Stimulated activated CD4-positive, alpha-beta T cell treated with anti-CD3 and anti-CD28 coated beads, Interleukin-4, amount 100 ng/mL, for 4 hours (primary cell): ENCODE measurements at places on chromosomes 7 and 10.

DNA sequence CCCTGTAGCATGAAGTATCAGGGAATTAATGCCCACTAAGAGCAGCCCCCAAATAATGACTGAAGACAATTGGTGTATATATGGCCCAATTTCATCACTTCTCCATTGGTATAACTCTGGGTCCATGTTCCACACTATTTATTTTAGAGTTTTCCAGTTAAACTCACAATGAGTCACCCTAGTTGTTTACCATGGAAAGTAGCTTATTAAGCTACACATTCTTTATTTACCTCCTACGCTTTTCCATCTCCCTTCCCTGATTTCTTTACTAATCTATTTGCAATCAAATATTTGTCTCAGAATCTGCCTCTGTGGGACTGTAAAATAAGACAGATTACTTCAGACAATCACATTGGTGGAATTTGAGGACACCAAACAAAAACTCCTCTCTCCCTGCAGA is 655.6 kb downstream of the SORCS1 start:
- DNase-seq = no peak

DNA sequence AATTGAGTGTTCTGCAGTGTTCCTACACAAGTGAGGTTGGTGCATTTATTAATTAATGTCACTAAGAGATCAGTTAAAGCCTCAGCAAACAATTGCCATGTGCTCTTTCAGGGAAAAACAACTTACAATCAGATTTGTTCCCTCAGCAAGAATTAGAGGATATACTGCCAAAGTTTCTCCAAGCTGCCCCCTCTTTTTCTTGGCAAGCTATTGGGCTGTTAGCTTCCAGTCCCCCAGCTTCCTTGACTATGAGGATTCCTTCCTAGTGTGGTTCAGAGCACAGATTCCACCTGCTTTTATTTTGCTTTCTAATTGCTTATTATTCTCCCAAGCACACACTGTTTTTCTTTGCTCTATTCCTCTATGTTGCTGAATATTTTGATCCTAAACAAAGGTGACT is 112.7 kb downstream of the RBM20 start:
- no peak for DNase-seq

GRCh38 chr7:141617280-141617679 is 66.1 kb downstream of the AGK start:
- no peak for DNase-seq

DNA sequence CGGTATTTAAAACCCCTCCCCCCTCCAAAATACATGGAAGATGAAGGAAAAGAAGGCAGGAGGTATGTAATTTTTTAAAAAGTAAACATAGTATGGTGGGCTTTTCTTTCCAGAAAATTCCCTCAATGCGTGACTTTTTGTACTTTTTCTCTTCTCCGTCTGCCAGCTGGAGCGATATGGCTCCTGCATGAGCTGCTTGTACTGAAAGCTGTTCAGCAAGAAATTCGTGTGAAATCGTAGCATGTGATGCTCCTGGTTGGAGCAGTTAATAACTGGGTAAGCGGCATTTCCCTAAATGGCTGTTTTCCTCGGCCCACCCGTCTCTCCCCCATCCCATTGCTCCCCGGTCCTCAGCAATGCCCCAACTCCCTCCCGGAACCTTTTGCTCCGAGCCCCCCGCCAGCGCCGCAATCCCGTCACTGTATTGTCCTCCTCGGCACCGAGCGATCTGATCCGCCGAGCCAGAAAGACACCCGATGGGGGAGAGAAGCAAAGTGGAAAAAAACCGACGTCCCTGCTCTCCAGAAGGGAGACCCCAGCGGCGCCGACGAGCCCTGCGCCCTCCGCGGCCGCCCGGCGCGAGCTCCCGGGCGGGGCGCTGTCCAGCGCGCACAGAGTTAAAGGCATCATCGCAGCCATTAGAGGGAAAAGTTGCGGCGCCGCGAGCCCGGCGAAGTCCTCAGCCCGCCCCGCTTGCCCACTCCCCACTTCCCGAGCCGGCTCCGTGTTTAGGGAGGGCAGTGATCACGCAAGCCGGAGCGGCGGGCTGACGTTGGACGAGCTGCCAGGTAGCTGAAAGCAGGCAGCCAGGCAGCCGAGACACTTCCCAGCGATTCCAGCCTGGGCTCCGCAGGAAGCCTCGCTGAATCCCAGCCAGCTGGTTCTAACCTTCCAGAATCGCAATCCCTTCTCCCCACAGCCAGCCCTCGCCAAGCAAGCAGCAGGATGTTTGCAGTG is at the start of gene VSTM2A:
Gene VSTM2A (plus strand): TSS at position 707 of the 957 bp plus-strand sequence. CDS start 356 bp downstream, outside the sequence.
- no peak for DNase-seq

GRCh38 chr10:61760943-61761824 is 98.5 kb downstream of the CABCOCO1 start:
- DNase-seq = no peak

DNA sequence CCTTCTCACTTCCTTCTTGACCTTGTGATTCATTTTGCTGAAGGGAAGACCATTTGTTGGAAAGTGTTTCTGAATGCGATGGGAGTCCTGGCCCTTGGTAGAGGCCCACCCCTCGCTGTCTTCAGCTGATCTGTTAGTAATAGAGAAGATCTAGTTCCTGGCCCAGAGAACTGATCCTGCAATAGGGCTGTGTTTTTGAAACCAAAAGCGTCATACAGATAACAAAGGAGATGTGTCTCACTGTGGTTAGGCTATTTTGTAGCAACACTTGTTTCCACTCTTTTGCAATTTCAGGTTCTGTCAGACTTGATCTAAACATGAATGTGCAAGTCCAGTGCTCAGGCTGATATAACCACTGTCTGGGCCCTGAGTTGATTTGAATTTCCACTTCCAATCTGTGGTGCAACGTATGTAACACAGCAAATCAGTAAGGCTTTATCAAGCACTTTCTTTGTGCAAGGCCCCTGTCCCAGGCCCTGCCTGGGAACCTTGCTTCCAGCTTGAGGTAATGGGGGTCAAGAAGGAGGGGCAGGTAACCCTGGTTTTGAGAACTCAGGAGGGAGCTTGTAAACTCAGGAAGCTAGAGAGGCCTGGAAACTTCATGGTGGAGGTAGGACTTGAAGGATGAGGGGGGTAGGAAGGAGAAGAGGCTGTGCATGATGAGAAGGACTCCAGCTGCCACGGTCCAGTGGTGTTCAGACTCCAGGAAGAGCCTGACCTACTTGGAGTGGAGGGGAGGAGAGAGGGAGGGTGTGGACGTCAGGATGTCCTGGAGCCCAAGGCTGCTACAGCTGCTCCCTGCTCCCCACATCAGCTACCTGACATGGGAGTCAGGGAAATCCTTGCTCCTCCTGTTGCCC is 42.2 kb upstream of the SRGN start:
- no peak for DNase-seq

GRCh38 chr7:44163591-44163990 is 22.5 kb upstream of the MYL7 start:
- no peak for DNase-seq

GRCh38 chr10:94027197-94027596 is 33.5 kb downstream of the PLCE1 start:
- no peak for DNase-seq

DNA sequence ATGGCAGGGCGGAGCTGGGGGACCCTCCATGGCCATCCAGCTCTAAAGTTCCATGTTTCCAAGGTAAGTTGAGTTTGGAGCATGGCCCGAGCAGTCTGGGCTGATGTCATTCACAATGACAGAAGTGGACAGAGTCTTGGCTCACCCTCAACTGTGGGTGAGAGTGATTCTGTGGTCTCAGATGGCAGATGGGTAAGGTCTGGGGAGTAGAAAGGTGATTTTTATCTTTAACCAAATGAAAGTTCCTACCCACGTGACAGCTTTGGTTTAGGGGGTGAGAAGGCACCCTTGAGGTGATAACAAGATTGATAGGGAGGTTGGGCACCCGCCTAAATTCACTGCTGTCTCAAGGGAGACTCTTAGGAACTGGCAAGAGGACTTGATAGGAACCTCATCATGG is 57.6 kb upstream of the PDZD8 start:
- DNase-seq = no peak

DNA sequence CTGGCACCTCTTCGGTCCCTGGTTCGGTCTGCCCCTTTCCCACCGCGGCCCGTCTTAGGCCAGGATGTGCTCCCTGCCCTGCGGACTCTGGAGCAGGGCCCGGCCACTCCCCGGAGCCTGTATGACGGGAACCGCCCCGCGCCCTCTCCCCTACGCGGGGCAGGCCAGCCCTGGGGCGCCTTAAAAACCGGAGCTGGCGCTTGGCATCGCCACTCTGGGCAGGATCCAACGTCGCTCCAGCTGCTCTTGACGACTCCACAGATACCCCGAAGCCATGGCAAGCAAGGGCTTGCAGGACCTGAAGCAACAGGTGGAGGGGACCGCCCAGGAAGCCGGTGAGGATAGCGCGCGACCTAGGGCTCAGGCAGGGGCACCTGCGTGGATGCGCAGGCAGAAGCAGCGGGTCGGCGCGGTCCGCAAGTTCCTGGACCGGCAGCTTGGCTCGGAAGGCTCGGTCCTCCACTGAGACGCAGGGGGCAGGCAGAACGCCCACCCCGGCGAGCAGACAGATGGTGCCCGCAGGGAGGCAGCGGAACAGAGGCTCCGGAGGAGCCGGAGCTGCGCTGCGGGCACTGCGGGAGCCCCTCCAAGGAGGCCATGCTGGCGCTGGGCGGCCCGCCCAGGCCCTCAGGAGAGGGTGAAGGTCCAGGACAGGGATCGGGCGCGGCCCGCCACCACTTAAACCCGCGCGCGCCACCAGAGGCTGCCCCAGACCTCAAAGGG is at the start of gene ADIRF:
Gene ADIRF (plus strand): TSS at position 212 of the 723 bp plus-strand sequence. CDS start 63 bp downstream, at position 275.
- DNase-seq = no peak

- DNase-seq = no peak
Observed at GRCh38 chr7:124856299-124856888, 73.2 kb downstream of the POT1 start.

GRCh38 chr10:32207544-32207943 is 139.4 kb downstream of the EPC1 start:
- DNase-seq = peak; percentile 45

GRCh38 chr7:92557249-92557648 is 28.7 kb downstream of the RBM48 start:
- DNase-seq = no peak

DNA sequence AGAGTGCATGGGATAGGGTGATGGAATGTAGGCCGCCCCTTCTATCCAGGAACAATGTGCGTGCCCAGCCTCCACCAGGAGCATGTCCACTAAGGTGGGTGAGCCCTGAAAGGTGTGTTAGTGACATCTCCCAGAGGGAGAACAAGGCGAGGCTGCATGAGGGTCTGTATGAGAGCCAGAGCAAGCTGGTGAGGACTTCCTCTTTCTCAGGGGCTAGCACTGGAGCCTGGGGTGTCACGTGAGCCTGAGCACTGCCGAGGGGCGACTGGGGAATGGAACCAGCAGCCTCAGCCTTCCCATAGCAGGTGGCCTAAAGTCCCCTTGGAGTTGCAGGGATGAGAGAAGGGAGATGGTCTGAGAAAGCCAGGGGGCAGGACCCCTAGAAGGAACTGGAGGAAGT is 156.3 kb upstream of the COBL start:
- no peak for DNase-seq

DNA sequence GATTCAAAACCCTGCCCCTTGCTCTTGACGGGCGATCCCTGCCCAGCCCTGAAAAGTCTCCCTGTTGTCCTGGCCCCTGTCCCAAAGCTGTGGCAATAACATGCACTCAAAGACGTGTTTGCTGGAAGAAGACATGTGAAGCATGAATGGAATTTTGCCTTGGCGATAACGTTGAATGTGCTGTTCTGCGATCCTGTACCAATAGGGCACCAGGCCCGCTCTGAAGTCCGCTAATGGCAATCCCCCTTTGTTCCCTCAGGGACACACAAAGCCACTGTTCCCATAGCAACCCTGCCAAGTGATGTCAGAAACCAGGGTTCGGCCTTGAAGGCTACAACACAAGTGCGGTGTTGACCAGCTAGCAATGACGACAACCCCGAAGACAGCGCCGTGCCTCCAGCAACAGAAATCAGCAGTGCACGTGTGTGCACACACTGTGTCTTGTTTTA is 284.6 kb downstream of the KLF6 start:
- no peak for DNase-seq

DNA sequence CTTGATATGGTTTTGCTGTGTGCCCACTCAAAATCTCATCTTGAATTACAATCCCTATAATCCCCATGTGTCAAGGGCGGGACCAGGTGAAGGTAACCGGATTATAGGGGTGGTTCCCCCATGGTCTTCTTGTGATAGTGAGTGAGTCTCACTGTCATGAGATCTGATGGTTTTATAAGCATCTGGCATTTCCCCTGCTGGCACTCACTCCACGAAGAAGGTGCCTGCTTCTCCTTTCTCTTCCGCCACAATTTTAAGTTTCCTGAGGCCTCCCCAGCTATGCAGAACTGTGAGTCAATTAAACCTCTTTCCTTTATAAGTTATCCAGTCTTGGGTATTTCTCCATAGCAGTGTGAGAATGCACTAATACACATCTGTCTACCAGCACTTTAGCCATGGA is 109.5 kb upstream of the SDK1 start:
- DNase-seq = no peak

- no peak for DNase-seq
Observed at GRCh38 chr10:92238586-92239098, 52.2 kb downstream of the CPEB3 start.

- DNase-seq = no peak
Observed at GRCh38 chr7:15584575-15584974, 22.8 kb upstream of the AGMO start.

GRCh38 chr7:13991791-13992595 is 2.5 kb upstream of the ETV1 start:
- no peak for DNase-seq
